ENCODE measurements at places on chromosomes 4 and X.

DNA sequence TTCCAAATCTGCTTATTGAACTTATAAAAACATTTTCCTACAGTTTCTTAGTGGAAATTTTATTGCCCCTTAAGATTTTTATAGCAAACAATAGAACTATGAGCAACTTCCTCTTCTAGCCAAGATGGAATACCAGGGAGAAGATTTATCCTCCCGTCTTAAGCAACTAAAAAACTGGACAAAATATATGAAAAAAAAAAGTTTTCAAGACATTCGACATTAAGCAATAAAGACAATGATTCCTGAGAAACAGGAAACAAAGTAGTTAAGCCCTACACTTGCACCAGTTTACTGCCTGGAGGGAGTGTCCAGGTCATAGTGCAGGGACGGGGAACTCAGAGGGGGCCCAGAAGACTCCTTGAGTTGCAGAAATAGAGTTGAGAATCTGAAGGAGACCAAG is 516.1 kb upstream of the DIPK2B start:
- DNase-seq = no peak

GRCh38 chr4:184528051-184528450 is 53.7 kb upstream of the IRF2 start:
- DNase-seq = no peak

DNA sequence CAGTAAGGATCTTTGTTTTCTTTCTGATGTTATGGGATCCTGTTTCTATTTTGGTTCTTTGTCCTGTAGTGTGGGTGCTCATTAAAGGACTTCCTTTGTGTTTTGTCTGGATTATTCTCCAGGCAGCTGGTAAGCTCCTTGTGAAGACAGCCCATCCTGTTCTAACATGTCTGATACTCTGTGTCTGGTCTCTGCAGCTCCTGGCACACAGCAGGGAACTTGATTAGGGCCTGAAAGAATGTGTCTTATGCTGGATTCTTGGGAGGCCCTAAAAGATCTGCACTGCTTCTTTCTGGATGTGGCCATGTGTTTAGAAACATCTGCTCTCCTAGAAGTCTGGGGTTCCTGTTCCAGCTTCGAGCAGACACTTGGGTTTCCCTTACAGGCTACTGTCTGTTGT is 38.1 kb upstream of the ATXN3L start:
- no peak for DNase-seq

GRCh38 chr4:124697441-124697840 is 15.1 kb downstream of the ANKRD50 start:
- no peak for DNase-seq

DNA sequence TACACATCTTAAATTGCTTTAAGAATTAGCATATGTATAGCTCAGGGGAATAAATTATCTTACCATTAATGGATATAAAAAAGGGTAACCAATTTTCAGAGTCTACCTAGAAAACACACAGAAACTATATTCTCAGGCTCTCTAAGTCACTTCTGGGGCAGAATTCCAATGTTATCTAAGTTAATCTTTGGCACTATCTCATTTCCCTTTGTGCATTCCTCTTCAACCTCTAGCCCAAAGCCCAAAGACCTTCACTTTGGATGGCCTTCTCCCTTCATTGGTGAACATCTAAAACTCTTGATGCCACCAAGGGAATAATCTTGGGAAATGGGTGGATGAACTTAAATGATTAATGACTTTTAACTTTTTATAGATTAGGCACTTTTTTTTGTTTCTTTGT is 108.3 kb downstream of the APBB2 start:
- no peak for DNase-seq

DNA sequence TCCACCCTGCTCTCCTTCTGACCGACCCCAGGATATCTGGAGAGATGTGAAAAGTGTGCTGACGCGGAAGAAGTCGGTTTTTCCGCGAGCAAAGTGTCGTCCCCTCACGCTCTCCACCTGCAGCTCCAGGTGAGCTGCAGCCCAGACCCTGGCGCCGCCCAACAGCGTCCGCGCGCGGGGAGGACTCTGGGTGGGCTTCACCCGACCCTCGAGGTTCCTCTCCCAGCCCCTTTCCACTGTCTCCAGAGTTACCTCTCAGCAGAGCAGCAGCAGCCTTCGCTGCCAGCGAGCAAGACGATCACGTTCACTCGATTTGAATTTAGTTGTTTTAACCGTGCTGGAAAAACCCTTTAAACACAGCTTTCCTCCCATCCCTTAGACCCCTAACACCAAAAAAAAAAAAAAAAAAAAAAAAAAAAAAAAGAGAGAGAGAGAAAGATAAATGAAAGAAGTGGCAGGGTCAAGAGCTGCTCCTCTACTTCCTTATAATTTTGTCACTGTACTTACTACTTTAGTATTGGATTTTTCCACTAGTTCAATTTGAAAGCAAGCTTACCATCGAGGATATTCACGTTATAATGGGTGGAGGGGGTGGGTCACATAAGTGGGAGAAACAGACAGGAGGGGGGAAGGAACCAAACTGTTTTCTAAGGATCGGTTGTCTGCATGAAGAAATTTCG is 758 bp upstream of the NR3C2 start:
- no peak for DNase-seq

GRCh38 chrX:134761788-134762187 is 103.5 kb upstream of the PLAC1 start:
- DNase-seq = no peak

DNA sequence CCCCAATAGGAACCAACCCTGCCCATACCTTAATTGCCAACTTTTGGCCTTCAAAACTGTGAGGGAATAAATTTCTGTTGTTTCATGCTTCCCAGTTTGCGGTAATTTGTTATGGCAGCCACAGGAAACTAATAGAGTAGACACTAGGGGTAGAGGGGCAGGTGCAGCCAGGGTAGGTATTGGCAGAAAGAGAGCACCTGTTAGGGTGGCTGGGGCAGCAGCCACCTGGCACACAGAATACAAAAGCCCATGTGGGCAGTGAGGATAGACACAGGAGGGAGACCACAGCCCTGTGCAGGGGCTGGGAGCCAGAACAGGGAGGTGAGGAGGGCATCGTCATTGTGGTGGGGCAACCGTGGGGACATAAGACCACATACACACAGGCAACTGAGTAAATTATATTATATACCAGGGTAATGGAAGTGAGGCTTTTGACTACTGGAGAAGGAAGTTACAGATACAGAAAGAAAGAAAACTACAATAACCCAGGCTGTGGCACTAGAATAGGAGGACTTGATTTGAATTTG is 28.2 kb downstream of the IRF2 start:
- no peak for DNase-seq

GRCh38 chr4:1382776-1383727 is 23.2 kb downstream of the NKX1-1 start:
- DNase-seq = no peak

DNA sequence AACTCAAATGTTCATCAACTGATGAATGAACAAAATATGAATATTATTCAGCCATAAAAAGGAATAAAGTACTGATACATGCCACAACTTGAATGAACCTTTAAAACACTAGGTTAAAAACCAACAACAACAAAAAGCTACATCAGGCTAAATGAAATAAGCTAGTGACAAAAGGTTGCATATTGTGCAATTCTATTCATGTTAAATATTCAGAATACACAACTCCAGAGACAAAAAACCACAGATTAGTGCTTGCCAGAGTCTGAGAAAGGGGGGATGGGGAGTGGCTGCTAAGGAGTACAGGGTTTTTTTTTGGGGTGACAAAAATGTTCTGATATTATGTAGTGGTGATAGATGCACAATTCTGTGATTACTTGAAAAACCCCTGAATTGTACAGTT is 58.5 kb downstream of the HAUS3 start:
- DNase-seq = no peak

GRCh38 chr4:108117418-108118182 is 51.1 kb downstream of the LEF1 start:
- DNase-seq = no peak

DNA sequence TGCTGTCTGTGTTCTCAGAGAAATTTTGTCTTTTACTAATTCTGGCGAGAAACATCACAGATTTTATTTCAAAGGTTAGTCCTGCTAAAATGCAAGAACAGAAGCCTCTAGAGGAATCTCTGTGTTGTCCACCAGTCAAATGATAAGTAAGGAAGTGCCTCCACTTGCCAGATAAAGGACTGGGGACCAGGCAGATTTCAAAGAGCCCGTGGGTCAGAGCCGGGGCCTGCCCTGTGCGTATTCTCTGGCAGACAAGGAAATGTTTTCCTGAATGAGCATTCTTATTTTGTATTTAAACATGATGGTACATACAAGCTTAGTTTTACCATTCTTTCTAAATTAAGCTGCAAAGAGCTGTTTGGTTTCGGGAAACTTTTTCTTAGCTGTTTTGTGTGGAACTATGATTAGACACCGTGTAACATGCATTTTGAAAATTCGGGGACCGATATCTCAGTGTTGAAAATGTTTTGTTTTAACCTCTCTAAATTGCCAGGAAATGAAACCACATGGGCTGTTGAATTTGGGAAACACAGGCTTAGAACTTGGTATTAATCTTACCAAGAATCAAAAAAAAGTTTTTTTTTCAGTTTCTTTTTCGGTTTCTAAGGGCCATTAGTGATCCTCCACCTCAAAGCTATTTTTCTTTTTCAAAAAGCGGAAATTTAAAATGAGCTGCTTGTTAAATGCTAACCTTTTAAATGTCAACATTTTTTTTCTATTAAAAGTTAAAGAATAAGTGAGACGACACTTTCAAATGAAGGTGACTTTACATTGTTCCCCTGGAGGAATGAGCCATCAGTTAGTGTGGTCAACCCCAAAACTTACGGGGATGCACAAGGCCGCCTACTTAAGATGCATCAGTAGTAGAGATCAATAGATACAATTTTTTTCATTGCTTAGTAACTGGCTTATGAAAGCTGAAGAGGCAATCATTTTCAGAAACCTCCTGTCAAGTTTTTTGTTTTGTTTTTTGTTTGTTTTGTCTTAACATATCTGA is 89.6 kb upstream of the MTM1 start:
- DNase-seq = no peak

GRCh38 chr4:100985576-100985975 is 361.8 kb downstream of the PPP3CA start:
- no peak for DNase-seq

Measured in NCI-H1930 (cell line).